ENCODE measurements at places on chromosomes 11 and 22.

- DNase-seq = no peak
Observed at GRCh38 chr11:75262436-75262835, 21.9 kb downstream of the TPBGL start.

DNA sequence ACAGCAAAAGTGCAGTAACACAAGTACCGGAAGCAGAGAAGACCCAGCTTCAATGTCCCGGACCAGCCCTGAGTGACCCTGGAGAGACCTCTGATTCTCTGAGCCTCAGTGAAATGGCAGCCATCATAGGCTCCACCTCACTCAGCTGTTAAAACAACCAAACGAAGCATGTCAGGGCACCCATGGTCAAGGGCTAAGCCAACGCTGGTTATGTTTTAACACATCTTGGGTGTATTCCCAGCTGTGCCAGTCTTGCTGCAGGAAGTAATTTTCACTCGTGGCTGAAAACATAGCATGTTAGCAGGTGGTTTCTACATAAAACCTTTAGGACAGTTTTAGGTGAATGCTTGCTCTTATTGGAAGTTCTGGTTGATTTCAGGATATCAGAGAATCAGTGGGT lies 30.9 kb downstream of the LMO2 start:
- DNase-seq = no peak

DNA sequence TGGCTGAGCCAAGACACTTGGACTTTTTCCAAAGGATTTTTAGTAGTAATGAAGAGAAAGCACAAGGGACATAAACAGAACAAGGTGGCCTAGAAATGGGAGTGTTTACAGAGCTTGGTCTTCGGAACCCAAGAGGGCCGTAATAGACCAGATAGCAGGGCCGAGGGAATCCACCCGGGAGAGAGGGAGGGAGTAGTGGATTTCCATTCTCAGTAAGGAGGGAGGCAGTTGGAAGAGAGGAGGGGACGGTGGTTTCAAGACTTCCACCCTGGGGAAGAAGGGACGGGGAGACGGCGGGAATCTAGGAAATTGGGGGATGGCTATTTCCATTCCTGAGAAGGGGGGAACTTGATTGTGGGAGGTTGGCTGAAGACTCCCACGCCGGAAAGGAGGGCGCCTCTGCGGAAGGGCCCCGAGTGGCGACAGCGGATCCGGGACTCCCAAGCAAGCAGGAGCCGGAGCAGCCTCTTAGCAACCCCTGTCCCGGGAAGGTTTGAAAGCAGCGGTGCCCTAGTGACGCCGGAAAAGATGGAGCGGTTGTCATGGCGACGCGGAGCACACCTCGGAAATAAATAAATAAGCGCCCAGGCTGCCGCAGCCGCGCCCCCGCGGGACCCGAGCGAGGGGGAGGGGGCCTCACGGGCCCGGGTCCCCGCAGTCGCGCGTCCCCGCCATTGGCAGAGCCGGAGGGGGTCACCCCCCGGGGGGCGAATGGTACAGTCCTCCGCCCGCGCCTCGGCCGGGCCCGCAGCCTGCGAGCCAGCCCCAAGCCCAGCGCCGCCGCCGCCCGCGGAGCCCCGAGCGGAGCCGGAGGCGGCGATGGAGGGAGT lies 31.6 kb downstream of the EIF3F start:
- DNase-seq = peak; percentile 69

DNA sequence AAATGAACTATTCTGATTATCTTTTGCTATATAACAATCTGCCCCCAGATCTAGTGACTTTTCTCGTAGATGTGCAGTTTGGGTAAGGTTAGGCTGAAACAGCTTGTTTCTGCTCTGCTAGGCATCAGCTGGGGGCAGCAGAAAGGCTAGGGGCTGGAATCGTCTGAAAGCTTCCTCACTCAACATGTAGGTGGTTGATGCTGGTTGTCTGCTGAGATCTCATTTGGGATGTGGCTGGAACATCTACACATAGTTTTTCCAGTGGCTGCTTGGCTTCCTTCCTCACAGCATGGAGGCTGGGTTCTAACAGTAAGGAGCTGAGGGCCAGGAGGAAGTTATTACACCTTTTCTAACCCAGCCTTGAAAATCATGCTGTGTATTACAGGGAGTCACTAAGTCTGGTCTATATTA lies 30.2 kb downstream of the USP47 start:
- no peak for DNase-seq

GRCh38 chr11:118845369-118845768 lies 38.3 kb upstream of the CXCR5 start:
- peak; percentile 80 for DNase-seq

Measured in fibroblast of skin of scalp (primary cell).